ENCODE measurements at places on chromosomes 12 and 14. TPM values are rescaled to one million over a fixed set of nuclear protein-coding genes. Genes with fewer than 3 reads are reported as not detected.

PTPN6 gene
- 5.4 TPM for total RNA-seq

GPR84 gene
- not detected for total RNA-seq

HRK gene
- not detected for total RNA-seq

ZCRB1 gene
- 32.3 TPM for total RNA-seq

RILPL1 gene
- total RNA-seq: 9.1 TPM

OLR1 gene
- total RNA-seq: 1.0 TPM

OTOGL gene
- 0.17 TPM for total RNA-seq

CD9 gene
- total RNA-seq: 166 TPM

GPR162 gene
- 2.7 TPM for total RNA-seq

CLEC2B gene
- total RNA-seq: 2.5 TPM

CMA1 gene
- not detected for total RNA-seq

TMEM132C gene
- not detected for total RNA-seq

VRTN gene
- not detected for total RNA-seq

HOXC12 gene
- total RNA-seq: not detected

CCDC175 gene
- not detected for total RNA-seq

RPGRIP1 gene
- total RNA-seq: not detected

IQSEC3 gene
- total RNA-seq: not detected

GOLT1B gene
- 38.8 TPM for total RNA-seq

HOXC13 gene
- under 0.01 TPM for total RNA-seq

TPPP2 gene
- not detected for total RNA-seq

B4GALNT3 gene
- under 0.01 TPM for total RNA-seq

EPYC gene
- 0.67 TPM for total RNA-seq

GLIPR1L2 gene
- total RNA-seq: 0.15 TPM

TDRD9 gene
- total RNA-seq: 0.84 TPM

GYS2 gene
- total RNA-seq: not detected

ACIN1 gene
- 62.7 TPM for total RNA-seq

ITGA7 gene
- total RNA-seq: 2.9 TPM

DPPA3 gene
- total RNA-seq: not detected

LAG3 gene
- 0.74 TPM for total RNA-seq

PDE6H gene
- total RNA-seq: not detected

HOXC5 gene
- total RNA-seq: 1.5 TPM

CLEC2A gene
- not detected for total RNA-seq

GPR132 gene
- total RNA-seq: not detected
